ENCODE measurements at places on chromosomes 4 and X.

GRCh38 chr4:110042545-110043517, 130.1 kb downstream of the EGF start:
- DNase-seq, result no peak

DNA sequence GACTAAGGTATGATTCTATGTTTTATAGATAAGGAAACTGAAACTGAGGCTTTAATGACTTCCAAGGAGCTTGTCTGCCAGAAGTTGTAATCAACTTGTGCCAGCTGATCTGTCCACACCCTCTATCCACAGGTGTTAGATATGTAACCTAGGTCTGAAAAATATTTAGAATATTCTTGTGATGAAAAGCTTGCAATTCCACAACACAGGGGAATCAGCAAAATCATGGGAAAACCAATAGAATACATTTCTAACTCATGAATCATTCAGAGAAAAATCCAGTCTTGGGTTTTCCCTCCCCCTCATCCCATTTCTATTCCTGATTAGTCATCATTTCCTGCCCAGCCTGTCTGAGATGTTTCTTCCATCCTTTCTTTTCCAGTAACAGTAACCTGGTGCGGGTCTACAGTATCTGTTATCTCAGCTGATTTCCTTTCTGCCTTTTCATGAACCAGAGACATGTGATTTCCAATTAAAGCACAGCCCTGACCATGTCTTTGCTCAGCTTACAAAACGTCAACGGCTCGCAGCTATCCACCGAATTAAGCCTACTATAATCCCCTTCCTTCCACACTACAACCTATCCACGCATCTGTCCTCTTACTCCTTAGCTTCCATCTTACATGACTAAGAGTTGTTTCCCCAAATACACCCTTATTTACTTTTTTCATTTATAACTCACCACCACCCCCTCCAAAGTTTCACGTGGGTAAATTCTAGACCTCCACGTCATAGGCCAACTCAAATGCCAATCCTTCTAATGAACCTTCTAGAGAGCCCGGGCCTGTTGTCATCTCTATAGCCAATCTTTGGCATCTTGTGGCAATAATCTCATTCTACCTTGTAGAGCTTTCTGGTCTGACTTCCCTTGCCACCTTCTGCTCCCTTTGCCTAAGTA, 961 bp upstream of the NOCT start:
- DNase-seq, result peak; percentile 31

DNA sequence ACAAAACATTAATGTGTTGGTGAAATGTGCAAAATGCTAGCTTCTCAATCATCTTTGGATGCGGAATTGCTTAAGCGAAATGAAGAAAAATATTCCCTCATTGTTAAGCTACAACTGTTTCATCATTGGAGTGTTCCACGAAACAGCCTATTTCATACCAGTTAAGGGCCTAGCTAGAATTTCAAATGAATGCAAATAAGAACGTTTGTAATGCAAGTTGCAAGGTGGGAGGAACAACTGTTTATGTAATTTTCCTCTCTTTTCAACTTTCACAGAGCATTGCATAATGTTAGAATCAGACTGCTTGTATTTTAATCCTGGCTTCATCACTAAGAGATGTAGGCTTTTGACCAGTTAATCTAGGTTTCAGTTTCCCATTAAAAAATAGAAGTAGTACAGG, 480.1 kb downstream of the IL1RAPL1 start:
- DNase-seq, result no peak

DNA sequence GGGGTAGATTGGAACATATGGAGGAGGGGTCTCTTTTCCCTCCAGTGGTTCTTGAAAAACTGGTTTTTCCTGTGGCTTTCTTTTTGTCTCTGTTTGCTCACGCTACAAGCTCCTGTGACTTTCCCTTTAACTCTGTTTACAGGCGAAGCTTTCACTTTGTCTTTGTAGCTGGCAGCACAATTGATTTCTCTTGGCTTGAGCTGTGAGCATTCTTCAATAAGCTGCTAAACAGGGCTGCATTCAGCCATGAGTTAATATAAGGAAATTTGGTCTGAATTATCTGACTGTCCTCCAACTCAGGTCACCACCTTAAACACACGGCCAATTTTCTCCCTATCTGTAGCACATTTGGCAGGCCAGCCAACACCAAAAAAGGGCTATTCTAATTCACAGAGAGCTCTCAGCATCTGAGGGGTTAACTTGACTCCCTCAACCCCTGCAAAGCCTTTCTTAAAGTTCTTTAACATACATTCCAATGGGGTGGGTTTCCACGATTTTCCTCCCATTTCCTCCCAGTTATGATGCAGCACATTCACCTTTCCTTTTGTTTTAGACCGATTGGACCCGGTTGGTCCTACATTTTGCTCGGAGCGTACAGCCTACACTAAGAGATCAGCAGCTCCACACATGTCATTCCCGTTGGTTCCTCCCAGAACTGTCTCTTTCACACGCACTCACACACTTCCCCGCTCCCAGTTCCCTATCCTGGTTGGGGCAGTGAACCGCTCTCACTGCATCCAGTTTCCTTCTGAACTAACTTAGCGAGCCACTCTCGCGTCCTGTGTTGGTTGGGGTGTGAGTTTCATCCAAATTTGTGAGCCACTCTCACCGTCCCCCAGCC, 45.4 kb downstream of the UGT2A3 start:
- DNase-seq, result no peak

DNA sequence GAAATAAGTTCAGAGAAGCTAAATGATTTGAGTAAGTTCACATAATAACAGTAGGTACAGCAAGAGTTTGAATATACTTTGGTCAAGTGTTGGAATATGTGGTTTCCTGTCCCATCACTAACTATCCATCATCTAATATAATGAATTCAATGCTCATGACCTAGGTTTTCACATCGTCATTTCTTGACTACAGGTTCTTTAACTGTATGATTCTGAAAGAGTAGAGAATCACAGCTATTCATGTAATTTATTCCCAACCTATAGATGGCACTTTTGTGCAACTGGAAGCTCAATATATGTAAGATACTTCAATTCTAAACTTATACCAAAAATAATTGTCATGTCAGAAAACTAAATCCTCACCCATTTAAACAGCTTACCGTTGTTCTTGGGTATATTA, 53.1 kb downstream of the TIGD2 start:
- DNase-seq, result no peak

DNA sequence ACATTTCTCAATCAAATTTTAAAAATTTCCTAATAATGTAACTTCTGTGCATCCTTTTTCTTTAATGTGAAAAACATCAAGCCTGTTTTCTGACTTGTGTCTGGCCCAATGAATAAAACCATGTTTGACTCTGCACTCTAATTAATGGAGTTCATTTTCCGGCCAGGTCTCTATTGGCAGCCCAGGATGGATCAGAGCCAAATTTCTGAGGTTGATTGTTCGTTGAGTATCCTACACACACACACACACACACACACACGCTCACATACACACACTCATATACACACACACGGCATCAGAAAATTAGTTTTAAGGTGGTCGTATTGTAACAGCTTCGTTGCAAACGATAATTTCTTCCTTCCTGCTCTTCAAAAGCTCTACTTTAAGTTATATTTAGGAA, 28.9 kb upstream of the TLL1 start:
- DNase-seq, result no peak

DNA sequence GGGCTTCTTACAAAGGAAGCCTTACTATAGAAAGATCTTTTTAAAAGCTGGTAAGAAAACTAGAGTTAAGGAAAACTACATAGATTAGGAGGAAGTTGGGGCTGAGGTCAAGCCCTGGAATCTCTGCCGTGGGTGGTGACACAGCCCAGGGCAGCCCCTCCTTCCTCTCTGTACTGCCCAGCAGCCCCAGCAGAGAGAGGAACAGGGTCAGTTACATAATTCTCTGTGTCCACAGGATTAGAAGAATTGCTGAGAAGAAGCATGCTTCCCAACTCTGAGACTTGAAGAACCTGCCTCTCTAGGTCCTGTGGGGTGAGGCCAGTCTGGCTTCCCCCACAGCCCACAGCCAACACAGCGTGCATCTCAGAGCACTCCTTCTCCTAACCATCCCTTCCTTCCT, 9.2 kb upstream of the ABLIM2 start:
- no peak for DNase-seq

GRCh38 chr4:680928-681645, 6.7 kb downstream of the MYL5 start:
- DNase-seq, result peak; percentile 53

- DNase-seq, result no peak
Measured at GRCh38 chr4:138188406-138189084, 53.6 kb downstream of the SLC7A11 start.

DNA sequence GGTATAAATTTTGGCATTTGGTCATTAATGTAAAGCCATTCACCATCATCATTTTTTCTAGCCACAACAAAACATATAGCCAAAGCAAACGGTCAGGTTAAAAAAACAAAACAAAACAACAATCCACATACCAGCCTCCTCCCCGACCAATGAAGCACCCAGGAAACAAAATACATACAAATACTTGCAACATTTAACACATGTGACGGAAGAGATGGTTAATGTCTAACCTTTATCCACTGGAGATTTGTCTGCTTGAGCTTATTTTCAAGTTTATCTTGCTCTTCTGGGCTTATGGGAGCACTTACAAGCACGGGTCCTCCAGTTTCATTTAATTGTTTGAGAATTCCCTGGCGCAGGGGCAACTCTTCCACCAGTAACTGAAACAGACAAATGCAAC, 857.5 kb upstream of the FTHL17 start:
- DNase-seq, result no peak

- no peak for DNase-seq
Measured at GRCh38 chr4:33072298-33073089, 2352.3 kb downstream of the PCDH7 start.

GRCh38 chrX:100623001-100623400, 13.6 kb downstream of the TSPAN6 start:
- DNase-seq, result no peak

- no peak for DNase-seq
Measured at GRCh38 chr4:152999346-153000075, 63.4 kb downstream of the FHDC1 start.

- DNase-seq, result no peak
Measured at GRCh38 chr4:14640476-14640875, 361.8 kb upstream of the CPEB2 start.

DNA sequence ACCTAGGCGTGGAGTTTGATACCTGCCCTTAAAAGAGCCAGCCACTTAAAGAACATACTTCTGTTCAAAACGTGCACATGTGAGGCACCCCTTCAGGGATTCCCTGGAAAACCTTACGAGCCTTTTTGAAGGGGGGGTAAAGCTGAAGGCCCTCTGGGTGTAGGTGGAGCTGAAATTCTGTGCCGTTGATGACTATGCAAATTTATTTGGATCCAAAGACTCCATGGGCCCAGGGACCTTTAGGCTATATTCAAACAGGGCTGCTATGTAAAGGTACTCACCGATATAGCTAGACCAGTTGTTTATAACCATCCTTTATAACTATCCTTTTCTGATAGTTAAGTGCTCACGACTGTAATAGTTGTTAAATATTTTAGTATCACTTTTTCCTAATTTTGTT, 40.3 kb upstream of the NFXL1 start:
- no peak for DNase-seq

DNA sequence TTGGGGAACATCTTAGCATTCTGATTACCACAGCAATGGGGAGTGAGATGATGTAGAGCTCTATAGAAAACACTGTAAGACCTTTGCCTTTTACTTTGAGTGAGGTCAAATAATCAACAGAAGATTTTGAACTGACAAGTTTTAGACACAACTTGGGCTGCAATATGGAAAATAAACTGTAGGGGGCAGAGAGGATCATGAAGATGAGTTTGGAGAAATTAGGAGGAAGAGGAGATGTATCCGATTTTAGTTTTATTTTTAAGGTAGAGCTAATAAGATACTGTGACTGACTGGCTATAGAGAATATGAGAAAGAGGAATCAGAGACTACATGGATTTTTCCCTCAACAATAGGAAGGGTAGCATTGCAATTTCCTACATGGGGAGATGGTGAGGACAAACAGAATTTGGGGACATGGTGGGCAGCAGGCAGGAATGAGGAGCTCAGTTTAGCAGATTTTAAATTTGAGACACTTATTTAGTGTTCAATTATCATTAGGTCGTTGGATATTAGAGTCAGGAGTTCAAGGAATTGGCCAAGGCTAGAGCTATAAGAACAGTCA, 563.1 kb downstream of the INPP4B start:
- peak; percentile 50 for DNase-seq

DNA sequence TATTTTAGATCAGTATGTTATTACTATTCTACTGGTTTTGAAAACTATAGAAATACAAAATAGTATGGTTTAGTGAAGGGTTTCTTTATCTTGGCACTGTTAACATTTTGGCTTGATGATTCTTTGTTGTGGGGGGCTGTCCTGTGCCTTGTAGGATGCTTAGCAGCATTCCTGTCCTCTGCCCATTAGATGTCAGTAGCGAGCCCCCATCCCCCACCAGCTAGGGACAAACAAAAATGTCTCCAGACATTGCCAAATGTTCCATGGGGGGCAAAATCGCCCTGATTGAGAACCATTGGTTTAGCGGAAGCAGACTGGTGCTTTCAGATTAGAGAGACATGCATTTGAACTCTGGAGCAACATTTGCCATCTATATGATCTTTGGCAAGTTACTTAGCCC, 23.3 kb downstream of the SPARCL1 start:
- DNase-seq, result no peak

DNA sequence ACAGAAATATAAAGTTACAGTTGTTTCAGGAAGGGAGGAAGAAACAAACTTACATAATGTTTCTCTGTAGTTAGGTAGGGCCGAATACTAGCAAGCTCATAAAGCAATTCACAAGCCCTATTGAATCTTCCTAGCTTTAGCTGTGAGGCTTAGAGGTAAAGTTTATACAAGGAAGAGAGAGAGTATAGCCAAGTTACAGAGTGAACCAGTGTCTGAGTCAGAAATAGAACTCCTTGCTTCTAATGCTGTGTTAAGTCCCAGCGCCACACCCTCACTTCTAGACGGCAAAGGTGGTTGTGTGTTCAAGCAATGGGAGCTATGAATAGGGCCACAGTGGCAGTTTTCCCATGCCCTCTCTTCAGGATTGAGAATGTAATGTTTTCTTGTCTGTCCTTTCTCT, 6.1 kb downstream of the LPAR4 start:
- DNase-seq, result no peak

DNA sequence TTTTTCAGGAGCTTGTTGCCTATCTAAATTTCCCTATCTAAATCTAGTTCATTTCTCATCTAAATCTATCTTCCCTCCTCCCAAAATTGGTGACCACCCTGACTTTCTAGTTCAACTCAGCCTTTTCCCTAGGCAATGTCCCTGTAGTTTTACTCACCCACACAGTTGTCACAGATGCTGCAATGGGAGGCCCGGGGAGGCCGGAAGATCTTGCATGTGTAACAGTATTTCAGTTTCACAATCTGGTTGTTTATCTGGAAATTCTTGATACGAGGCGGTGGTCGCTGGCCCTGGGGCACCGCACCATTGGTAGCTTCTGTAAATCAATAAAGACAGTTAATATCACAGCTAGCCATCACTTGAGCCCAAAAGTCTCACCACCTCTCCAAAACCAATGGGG, 20.2 kb downstream of the ZDHHC9 start:
- DNase-seq, result peak; percentile 2

DNA sequence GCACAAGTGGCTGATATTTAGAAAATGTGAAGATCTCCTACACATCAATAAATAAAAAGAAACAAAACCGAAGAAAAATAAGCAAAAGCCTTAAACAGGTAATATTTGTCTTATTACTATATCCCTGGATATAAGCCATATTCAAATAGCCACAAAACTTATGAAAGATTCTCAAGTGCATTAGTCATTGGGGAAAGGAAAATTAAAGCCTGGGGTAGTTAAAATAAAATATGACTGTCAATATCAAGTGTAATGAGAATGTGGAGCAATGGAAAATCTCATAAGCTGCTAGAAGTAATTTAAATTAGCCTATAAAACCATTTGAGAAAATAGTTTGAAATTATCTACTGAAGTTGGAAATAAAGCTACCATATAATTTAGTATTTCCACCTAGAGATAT, 399.9 kb downstream of the GASK1B start:
- no peak for DNase-seq

Measured in CD4-positive, alpha-beta T cell treated with Interleukin-15 for 4 hours (primary cell).